ENCODE measurements at places on chromosomes 6 and 20.

DNA sequence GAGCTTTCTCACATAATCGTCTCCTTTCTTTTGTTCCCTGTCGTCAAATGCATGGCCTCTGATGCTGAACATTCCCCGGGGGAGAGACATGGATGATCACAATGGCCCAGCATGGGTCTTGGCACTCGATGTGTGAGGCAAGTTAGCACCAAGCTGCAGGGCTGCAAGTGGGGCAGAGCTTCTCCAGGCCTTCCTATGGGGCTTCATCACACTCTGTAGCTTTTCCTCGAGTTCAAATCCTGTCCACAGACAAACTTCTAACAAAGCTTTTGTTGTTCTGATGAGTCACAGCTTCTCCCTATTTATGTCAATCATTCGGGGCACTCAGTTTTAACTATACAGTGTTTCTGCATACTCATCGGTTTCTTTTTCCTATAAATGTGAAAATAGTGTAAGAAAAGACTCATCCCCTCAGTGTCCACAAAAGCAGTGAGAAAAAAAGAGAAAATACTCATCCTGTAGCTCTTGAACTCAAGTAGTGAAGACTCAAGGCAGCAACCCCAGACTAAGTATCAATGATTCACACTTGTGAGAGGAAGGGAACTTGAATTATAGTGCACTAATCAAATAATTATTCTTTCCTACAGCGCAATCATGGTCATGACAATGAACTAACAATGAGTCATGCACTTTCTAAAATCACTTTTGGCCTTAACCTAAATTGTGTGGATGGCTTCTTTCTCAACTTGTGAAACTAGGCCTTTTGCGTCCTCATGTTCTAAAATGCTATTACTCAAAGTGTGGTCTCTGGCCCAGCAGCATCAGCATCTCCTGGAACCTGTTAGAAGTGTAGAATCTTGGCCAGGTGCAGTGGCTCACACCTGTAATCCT lies 68.4 kb upstream of the NOX3 start:
- DNase-seq: no peak

- no peak for DNase-seq
Observed at GRCh38 chr6:55576811-55577210, 2.2 kb downstream of the HMGCLL1 start.

GRCh38 chr6:127550403-127550802 lies 26.6 kb upstream of the C6orf58 start:
- no peak for DNase-seq

- DNase-seq: no peak
Observed at GRCh38 chr6:158897236-158897635, 78.1 kb upstream of the EZR start.

GRCh38 chr20:4913147-4913546 lies 88.2 kb downstream of the SLC23A2 start:
- no peak for DNase-seq

GRCh38 chr6:74133073-74133472 lies 437.1 kb downstream of the CD109 start:
- no peak for DNase-seq

DNA sequence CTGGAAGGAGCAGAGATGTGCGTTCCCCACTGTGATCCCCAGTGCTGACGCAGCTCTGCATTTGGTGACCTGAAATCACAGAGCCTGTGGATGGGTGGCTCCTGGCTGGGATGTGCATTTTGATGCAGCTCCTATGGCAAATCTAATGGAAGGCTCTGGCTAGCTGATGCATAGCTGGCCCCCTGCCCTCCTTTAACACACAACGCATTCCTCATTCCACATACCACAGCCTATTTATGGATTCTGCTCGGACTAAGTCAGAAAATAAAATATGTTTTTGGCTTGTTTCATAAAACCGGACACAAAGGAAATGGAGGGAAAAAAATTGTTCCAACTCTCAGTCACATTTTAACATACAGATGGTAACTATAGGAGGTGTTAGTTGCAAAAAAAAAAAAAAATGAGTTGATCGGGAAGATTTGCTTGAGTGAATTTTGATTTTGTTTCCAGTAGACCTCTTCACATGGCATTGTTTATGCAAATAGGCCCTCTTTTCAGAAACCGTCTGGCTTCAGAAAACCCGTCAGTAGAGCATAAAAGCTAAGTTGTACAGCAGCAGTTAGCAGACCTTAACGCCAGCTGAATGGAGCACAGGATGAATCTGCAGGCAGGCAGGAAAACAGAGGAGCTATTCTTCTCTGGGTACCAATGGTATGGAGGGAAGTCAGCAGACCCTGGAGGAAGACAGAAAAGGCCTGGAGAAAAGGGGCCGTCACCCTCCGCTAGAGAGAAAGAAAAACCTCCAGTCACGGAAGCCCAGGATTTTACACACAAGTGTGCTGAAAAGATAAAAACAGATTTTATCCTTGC lies 215.4 kb downstream of the HDGFL1 start:
- DNase-seq: no peak

GRCh38 chr20:22861231-22861980 lies 173.7 kb upstream of the SSTR4 start:
- DNase-seq: no peak

DNA sequence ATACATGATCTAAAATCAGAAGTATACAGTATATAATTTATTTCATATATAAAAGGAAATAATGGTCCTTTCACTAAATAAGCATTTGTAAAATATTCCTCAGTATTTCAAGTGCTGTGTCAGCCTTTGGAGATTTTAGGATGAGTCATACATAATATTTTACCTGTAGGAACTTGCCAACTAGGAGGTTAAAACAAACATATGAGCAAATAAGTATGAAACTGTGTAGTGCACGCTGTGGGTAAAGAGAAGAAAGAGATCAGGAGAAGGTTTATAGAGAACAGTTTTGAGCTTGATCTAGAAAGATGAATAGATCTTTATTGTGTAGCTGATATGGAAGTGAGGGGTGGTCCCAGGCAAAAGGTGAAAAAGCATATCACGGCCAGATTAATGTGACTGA lies 169.9 kb upstream of the RNF217 start:
- no peak for DNase-seq

- no peak for DNase-seq
Observed at GRCh38 chr6:68237205-68237604, 397.9 kb upstream of the ADGRB3 start.

- DNase-seq: no peak
Observed at GRCh38 chr6:39076623-39077535, 28.3 kb downstream of the GLP1R start.

DNA sequence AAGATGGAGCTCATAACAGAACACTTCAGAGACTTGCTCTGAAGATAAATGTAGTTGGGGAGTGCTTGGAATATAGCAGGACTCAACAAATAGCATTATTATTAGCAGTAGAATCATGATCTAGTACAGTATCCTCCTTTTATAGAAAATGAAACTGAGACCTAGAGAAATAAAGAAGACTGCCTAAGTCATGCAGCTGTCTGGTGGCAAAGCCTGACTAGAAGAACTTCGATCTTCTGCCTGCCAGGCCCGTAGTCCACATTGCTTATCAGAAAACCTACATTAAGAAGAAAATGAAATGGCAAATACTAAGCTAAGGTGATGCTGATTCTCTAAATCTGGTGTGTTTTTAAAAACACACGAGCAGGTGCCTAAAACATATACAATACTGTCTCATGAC lies 46.4 kb upstream of the DST start:
- DNase-seq: peak; percentile 7

- no peak for DNase-seq
Observed at GRCh38 chr6:108945681-108946159, 97.5 kb downstream of the ARMC2 start.

DNA sequence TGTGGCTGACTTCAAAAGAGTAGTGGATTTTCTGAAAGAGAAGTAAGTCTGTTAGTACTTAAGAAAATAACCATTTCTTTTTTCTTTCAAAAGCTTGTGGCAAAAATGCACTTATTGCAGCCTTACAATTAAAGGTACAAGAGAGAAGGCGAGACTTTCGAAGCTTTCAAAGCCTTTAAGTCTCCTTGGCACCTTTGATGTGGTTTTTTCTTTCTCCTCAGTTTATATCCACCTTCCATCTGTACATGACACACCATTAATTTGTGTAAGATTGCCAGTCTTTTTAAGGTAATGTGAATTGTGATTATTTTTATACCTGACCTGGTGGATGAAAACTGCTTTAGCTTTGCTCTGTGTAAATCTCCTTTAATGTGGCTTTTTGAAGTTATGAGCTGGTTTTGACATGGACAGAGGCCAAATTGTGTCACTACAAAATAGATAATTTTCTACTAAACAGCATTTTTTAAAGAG lies 466.1 kb downstream of the CDKAL1 start:
- DNase-seq: no peak

DNA sequence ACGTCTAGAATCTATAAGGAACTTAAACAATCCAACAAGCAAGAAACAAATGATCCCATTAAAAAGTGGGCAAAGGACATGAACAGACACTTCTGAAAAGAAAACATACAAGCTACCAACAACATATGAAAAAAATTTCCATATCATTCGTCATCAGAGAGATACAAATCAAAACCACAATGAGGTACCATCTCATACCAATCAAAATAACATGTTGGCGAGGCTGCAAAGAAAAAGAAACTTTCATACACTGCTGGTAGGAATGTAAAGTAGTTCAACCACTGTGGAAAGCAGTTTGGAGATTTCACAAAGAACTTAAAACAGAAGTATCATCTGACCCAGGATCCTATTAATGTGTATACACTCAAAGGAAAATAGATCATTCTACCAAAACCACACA lies 243.9 kb upstream of the RUNX2 start:
- DNase-seq: no peak

GRCh38 chr20:61975407-61976129 lies 90.1 kb downstream of the TAF4 start:
- DNase-seq: no peak

DNA sequence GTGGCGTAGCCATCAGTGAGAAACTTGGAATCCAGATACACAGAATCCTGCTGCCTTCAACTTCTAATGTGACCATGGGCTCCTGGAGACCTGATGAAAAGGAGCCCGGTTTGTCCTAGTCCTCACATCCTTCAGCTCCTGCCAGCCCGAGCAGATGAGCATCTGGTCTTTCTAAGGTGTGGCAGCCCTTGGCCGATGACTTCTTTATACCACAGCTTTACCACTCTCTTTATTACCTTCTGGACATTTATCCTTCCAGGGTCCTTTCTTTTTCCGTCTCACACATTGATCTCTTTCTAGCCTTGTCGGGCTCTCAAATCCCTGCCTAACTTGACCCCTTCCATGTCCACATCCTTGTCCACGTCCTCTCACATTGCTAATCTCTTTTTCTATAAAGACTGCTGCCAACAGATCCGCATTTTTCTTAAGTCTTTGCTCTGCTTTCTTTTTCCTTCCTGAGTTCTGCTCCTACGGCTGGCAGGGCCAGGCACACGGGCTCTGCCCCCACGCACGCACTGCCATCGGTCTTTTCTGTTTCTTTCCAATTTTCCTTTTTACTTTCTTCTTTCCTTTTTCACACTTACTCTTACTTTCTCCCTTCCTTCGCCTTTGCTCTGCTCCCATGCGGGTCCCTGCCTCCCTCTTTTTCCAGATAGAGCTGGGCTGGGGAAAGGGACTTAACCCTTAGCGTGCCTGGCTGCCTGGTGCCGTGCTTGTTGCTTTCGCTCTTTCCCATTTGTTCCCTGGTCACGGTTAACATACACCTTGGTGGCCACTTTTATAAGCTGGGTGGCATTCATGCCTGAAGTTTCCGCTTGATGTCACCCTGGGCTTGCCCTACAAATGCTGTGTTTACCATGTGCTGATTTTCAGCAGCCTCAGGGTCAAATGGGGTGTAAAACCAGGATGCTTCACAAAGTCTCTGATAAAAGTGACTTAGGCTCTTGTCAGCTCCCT lies 9.4 kb upstream of the GMPR start:
- no peak for DNase-seq

DNA sequence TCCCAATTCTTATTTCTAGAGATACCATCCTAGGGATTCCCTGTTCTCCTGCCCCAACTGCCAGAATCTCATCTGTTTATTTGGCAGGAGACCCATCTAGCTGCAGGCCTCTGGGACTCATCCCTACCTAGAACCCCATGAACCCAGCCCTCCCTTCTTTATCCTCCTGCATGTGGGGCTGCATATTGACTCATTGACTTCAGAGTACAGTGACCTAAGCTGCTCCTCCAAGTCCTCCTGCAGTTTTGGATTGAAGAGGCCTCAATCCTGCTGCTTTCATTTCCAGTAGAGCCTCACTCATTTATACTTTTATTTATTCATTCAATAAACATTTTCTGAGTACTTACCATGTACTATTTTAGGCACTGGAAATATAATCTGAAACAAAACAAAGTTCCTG lies 11.6 kb downstream of the TMEM200A start:
- DNase-seq: no peak

- peak; percentile 2 for DNase-seq
Observed at GRCh38 chr6:101226677-101227135, 166.8 kb upstream of the GRIK2 start.

- DNase-seq: no peak
Observed at GRCh38 chr6:167860550-167861226, 34.0 kb downstream of the AFDN start.

DNA sequence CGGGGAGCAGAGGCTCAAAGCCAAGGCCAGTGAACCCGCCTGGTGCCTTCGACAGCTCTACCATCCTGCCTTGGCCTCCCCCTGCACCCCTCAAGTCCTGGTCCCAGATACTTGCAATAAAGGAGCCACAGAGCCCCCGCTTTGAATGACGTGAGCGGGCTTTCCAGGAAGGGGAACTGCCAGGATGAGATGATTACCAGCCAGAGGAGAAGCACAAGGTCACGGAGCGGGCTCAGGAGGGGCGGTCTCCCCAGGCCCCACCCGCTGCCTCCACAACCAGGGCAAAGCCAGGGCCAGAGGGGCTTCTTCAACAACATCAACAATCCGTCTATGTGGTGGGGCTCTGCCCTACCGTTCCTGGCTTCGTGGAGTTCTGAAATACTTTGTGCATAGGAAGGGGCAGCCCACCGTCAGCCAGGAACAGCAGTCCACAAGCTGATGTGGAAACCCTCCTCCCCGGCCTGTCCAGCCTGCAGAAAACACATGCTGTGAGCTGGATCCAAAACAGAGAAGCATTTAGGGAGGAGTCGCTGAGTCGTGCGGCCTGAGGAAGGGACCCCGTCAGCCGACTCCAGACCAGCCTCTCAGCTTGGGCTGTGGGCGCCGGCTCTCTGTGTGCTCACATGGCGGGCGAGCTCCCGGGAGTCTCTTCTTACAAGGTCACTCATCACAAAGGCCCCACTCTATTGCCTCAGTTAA lies 392.5 kb downstream of the CDH4 start:
- no peak for DNase-seq

GRCh38 chr20:35342154-35342769 lies 50.0 kb upstream of the FAM83C start:
- no peak for DNase-seq

DNA sequence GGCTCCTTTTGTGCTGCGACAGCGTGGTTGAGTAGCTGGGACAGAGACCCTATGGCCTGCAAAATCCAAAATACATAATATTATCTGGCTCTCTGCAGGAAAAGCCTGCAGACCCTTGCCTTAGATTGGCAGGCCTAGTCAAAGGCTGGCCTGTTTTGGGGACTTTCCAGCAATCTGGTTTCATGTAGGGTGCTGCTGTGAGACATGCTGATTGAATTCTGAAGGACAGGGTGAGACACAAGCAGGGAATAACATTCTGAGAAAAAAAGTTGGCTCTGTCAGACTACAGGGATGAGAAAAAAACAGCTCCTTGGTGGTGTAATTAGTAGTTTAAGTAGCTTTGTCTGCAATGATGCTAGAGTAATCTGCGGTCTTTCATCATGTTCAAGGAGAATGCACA lies 402.7 kb upstream of the AGPAT4 start:
- DNase-seq: no peak

- DNase-seq: no peak
Observed at GRCh38 chr6:116412270-116412669, 41.5 kb downstream of the DSE start.

Measured in GM12864 (cell line).